Activated gamma-delta T cell treated with Interleukin-2 at 50 U/mL for 16 hours (primary cell): ENCODE measurements at places on chromosomes 5 and 9.

- DNase-seq: no peak
Measured at GRCh38 chr5:76305269-76305668, 97.8 kb upstream of the IQGAP2 start.

DNA sequence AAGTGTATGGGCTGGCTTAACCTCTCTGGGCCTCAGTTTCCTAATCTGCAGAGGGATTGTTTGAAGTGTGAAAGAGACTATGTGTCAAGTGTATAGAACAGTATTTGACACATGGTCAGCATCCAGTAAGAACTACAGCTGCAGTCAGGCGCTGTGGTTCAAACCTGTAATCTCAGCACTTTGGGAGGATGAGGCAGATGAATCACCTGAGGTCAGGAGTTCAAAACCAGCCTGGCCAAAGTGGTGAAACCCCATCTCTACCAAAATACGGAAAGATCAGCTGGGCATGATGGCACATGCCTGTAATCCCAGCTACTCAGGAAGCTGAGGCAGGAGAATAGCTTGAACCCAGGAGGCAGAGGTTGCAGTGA lies 31.9 kb upstream of the STING1 start:
- no peak for DNase-seq

DNA sequence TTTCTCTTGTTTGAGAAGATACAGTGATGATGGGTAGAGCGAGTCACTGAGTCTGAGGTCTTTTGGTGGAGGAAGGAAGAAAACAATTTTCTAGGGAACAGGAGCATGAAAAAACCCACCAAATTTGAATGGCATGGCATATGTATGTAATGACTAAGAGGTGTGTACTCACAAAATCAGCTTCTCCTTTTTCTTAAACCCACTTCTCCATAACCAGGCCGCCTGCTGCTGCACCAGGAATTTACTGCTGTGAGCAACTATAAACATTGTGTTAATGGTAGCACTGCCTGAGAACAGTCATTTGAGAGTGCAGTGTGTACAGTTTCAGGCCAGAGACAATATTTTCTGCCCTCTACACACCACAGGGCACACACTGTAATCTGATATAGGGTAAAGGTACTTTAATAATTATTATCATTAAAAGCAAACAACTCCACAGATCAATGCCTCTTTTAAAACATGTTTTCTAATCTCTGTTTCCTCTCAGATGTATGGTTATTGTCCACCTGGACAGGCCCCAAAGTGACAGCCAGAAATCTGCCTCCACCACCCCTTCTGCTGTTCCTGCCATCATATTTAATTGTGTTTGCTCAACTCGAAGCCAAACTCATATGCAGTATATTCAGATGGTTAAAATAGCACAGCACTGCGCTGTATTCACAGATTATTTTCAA lies 241.6 kb downstream of the KIAA0825 start:
- DNase-seq: no peak

DNA sequence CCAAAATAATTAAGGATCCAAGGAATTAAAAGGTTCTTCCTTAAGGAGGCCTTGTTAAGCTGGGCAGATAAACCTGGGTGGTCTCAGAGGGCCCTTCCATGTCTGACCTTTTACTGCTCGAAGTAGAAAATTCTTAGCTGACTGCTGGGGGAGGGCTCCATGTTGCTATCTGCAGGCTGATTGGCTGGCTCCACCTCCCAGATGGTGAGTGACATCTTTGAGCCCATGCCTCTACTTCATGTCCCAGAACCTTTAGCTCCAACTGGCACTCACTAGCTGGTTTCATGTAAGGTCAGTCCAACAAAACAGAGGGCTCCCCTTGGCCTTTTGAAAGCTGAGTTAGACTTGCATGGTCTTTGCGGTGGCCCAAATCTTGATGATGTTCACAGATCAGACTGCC lies 188.2 kb downstream of the PAX5 start:
- no peak for DNase-seq

DNA sequence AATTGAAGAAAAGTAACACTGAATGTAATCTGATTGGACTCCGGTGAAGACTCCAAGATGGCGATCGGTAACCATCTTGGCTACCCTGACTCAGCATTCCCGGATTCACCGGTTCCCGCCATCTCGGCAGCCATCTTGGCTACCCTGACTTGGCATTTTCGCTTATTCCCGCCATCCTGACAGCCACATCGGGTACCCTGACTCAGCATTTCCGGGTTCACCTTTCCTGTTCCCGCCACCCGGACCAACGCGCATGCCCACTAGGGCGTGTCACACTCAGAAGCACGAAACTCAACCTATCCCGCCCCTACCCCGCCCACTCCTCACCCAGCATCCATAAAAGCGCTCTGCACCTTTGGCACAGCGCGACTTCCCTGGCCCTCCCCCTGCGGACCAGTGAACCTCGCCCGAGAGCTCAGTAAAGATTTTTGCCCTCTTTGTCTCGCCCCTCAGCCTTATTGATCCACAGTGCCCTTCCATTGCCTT lies 17.2 kb downstream of the SPTLC1 start:
- peak; percentile 59 for DNase-seq

DNA sequence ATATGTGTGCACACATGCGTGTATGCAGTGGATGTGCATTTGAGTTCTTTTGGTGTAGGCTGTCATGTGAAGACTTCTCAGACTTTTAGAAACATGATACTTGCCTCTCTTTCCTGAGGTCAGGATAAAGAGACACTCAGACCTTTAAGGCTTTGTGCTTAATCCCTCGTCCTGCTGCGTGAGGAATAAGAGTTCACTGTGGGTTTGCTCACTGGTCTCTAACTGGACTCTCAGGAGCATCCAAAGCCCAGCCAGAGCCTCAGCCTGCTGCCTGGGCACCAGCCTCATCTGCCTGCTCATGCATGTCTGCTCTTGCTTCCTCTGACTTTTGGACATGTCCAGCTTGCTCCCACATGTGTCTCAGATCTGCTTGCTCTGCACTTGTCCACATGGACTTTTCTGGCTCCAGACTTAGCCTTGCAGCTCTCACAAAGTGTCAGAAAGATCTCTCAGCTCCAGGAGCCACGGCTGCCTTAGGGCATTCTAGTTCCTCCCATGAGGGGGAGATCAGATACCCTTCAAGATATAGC lies 65.1 kb upstream of the ZNF366 start:
- no peak for DNase-seq

- DNase-seq: no peak
Measured at GRCh38 chr5:144142824-144143162, 27.7 kb downstream of the YIPF5 start.

- no peak for DNase-seq
Measured at GRCh38 chr9:123395689-123396511, 39.9 kb downstream of the CRB2 start.
